ENCODE measurements at places on chromosomes 4 and X.

DNA sequence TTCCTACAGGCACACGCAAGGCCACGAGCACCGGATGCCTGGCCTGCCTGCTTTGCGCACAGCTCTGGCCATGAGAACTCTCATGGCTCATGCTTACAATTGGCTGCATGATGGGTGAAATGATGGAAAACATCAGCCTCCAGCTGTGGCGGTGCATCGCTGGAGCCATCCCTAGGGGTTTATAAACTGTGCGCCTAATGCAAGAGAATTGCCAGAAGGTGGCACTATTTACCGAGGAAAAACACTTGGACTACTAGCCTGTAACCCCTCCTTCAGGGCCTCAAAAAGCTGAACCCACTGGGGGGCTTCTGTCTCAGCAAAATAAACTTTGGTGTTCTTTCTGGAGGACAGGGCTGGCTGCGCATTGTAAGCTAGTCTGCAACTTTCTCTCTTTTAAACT is 51.9 kb downstream of the PHKA2 start:
- DNase-seq = peak; percentile 27

DNA sequence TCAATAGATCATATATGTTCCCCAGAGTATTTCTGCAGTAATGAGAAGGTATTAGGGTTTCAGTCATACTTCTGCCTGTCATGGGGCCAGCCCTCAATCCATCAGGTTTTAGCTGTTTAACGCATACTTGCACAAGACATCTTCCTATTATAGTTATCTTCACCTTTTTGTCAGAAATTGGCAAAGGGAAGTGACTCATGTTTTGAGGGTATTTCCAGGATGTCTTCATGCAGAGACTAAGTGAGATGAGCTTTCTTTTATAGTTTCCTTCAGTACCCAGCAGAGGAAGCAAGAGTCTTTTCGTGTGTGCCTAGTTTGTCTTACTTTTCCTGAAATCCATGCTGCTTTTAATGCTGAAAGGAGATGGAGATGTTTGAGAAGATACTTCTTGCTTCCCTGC is 9.5 kb downstream of the CSTF2 start:
- DNase-seq = no peak

DNA sequence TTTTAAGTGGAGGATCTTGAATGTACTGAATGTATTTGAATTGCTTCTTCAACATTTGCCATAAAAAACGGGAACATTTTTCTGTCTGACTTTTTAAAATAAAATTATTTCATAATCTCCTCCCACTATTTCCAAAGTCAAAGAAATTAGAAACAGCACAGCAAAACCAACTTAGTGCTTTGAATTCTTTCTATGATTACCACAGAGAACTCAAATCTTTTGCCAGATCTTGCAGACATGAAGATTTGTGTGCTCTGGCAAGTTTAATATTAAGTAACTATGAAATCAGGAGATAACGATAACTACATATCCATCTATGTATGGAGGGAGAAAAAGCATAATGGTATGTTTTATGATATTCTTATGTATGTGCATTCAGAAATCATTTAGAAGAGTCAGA is 982.2 kb downstream of the PCDH7 start:
- no peak for DNase-seq

GRCh38 chrX:8048466-8048865 is 121.3 kb upstream of the PNPLA4 start:
- DNase-seq = no peak

DNA sequence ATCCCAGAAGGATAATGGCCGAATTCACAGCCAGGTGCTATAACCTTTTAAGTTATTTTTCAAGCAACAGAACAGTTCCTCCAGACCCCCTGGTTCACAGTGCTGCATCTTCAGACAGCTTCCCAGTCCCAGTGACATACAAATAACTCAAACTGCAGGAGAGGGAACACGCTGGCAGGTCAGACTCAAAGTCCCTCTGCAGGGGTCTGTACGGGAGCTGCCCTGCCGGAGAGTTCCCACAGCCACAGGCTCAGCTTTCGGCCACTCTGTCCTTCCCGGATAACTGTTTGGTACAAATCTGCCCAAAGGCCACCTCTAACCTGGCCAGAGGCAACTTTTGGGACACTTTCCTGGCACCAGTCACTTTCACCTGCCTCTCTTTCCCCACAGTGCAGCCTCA is 230.2 kb downstream of the AFAP1 start:
- no peak for DNase-seq

- DNase-seq = no peak
Measured at GRCh38 chrX:140360284-140360683, 144.6 kb downstream of the SOX3 start.

- DNase-seq = peak; percentile 16
Measured at GRCh38 chrX:18146954-18147353, 73.7 kb downstream of the BEND2 start.

- DNase-seq = no peak
Measured at GRCh38 chr4:122334828-122335227, 44.0 kb upstream of the ADAD1 start.

DNA sequence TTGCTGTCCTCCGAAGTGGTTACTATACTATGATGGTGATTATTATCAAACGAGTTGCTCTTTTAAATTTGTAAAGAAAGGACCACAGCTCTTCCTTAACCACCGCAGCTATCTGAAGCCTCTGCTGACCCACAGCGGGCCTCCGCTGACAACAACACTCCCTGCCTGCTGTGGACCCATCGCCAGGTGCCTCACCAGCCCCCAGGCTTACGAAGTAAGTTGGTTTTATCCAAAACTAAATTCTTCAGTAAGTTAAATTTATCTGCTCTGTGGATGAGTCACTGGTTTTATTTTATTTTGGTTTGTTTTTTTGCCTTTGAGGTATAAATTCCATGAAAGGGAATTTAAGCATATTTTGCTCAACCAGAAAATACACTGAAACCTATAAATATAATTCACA is 54.7 kb downstream of the SLC9A6 start:
- peak; percentile 30 for DNase-seq

DNA sequence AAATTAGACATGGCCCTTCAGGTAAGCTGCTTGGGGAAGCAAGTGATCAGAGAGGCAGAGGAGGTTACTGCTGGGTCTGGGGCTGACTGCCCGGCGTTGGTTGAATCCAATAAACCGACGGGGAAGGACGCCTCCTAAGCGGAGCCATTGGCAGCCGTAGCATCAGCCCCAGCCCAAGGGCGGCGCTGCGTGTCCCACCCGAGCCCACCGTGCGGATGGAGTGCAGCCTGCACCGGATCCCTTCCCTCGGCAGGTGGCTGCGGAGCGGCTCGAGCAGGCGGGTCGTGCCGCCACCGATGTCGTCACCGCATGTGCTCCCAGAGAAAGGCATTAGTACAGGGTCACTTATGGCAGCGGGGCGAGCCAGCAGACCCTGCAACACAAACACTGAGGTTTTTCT is 82.1 kb downstream of the ALPK1 start:
- no peak for DNase-seq
